ENCODE measurements at places on chromosomes 11 and 22. TPM values are rescaled to one million over a fixed set of nuclear protein-coding genes. Genes with fewer than 3 reads are reported as not detected.

The TMEM191C gene
- 0.08 TPM for total RNA-seq

The GPR83 gene
- total RNA-seq = not detected

GRCh38 chr22:33321466-33321865 lies 263.3 kb upstream of the SYN3 start:
- no peak for DNase-seq

GRCh38 chr11:2794968-2795322 lies 90.6 kb downstream of the CDKN1C start:
- no peak for DNase-seq

DNA sequence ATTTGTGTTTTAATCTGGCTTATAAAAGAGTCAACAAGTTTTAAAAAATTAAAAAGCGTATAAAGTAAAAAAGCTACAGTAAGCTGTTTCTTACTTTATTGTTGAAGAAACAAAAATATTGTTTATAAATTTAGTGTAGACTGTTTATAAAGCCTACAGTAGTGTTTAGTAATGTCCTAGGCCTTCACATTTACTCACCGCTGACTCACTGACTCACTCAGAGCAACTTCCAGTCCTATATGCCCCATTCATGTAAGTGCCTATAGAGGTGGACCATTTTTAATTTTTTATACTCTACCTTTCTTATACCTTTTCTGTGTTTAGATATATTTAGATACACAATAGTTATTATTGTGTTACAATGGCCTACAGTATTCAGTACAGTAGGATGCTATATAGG lies 12.2 kb downstream of the MPPED2 start:
- no peak for DNase-seq

GRCh38 chr11:30091246-30091645 lies 74.4 kb upstream of the KCNA4 start:
- DNase-seq = no peak

GRCh38 chr11:119100994-119101758 lies 477 bp downstream of the DPAGT1 start:
- DNase-seq = no peak
